Endothelial cell of umbilical vein (primary cell): ENCODE measurements at places on chromosomes 1 and 21. TPM values are rescaled to one million over a fixed set of nuclear protein-coding genes. Genes with fewer than 3 reads are reported as not detected.

The PLA2G2C gene
- total RNA-seq: not detected in 2 replicates

The OR2W3 gene
- not detected in 2 replicates for total RNA-seq

The CYP4A22 gene
- total RNA-seq: not detected in 2 replicates

The LCE1E gene
- not detected in 2 replicates for total RNA-seq

The RNU1-4 gene
- total RNA-seq: 1,319 and 2,019 TPM in 2 replicates

The OR2T11 gene
- total RNA-seq: not detected in 2 replicates
